ENCODE measurements at places on chromosomes 2 and 18.
A peak's percentile ranks its signal among the peaks of the same experiment; 100 is the strongest.

- peak; percentile 35 for DNase-seq
These were observed 67.4 kb downstream of the TNP1 start for GRCh38 chr2:216792222-216793021.

DNA sequence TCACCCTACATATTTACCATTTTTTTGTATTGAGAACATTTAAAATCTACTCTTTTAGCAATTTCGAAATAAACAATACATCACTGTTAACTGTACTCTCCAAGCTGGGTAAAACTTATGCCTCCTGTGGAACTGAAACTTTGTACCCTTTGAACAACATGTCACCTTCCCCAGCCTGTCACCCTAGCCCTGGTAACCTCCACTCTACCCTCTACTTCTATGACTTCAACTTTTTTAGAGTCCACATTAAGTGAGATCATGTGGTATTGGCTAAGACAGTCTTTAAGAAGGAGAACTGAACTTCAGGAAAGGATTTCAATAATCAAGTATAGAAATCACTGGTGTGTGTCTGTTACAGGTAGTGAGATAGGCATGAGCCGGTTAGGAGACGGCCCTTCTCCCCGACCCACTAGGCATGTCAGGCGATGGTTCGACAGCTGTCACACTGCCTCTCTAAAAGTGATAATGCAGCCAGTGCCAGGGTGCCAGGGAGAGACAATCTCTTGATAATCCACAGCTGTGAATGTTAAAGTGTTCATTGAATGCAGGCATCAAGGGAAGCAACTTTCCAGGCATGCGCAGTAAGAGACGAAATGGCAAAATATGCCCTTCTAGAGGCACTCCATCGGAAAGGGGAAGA, 74.6 kb upstream of the RNF152 start:
- DNase-seq = no peak

GRCh38 chr18:43514747-43515146, 237.5 kb upstream of the SYT4 start:
- DNase-seq = no peak

GRCh38 chr2:151827564-151828142, 568 bp downstream of the ARL5A start:
- peak; percentile 84 for DNase-seq

- DNase-seq = no peak
These were observed 65.7 kb downstream of the RRM2 start for GRCh38 chr2:10188211-10188610.

DNA sequence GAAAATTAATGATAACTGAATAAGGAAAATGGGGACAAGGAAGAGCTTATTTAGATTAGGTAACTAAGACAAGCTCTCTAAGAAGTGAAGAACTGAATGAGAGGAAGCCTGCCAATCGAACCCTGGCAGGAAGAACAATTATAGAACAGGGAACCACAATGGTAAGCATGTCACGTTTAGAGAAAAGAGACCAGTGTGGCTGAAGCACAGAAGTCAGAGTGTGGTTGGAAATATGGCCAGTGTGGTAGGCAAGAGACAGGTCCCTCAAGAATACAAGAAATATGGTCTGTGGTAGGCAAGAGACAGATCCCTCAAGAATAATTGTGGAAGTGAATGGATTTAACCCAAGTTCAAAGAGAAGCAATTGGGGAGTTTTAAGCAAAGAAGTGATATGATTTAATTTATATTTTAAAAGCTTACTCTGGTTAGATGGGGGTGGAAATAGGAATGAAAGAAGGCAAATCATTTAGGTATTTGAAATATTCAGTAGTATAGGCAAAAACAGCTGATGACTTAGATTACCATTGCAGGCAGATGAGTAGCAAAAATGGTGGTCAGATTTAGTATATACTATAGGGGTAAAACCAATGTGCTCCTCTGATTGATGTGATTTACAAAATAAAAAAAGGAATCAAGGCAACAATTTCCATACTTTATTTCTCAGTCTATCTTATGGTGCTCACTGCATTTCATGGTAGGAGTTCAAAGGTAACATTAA, 38.8 kb upstream of the ERMN start:
- no peak for DNase-seq

DNA sequence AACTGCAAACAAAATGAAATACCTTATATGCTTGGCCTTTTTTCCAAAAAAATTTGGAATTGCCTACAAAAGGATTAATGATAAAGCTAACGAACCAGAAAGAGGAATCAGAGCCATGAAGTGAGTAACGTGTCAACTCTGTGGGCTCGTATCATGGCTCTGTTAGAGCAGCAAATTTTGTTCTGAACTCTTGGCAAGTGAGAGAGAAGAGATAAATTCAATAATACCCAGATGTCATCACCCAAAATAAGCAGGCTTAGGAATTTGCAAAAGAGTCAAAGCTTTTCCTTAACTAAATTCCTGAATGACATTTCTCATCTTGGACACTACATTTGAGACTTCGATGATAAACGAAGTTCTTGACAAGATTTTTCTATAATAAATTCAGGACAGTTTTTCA, 4.4 kb downstream of the TXNDC2 start:
- DNase-seq = no peak

DNA sequence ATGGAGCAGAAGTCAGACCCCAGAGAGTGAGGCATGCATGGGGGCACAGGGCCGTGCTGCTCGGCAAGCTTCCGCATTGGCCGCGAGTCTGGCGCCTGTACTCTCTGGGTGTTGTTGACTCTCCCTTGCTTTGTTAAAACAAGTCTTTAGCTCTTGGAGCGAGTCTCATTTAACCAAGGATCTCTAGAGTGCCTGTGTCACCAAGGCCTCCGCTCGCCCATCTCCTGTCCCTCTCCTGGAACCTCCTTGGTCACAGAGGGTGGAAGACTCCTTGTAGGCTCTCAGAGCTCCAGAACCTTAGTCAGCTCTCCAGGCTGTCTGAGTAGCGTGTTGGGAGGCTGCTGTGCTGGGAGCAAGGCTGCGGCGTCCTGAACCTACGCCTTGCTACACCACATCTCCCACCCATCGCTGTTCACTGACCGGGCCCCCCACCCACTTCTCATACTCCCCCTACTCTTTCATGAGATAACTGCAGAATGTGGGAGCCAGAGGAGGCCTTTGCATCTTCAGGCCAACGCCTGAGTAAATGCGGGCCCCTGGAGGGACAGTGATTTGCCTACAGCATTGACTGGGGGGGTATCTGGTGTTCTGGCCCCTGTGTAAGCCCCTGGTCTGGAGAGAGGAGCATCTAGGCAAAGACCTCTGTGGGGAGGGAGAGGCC, 66.1 kb downstream of the CIB4 start:
- DNase-seq = no peak

GRCh38 chr18:75473316-75473715, 45.8 kb upstream of the SMIM21 start:
- no peak for DNase-seq

DNA sequence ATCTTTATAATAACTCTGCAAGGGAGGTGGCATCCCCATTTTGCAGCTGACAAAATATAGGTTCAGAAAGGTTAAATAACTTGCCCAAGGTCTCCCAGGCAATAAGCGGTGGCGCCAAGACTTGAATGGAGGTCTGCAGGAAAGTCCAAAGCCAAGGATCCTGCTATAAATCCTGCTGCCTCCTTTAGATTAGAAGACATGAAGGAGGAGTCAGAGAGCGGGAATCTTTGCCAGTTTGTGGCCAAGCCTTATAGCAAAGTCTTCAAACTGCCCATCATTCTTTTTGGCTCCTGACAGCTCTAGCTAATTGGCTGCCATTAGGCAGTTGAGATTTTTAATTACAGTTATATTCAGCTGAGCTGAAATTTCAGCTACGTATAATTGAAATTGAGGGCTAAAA, 114.3 kb downstream of the C1D start:
- no peak for DNase-seq

DNA sequence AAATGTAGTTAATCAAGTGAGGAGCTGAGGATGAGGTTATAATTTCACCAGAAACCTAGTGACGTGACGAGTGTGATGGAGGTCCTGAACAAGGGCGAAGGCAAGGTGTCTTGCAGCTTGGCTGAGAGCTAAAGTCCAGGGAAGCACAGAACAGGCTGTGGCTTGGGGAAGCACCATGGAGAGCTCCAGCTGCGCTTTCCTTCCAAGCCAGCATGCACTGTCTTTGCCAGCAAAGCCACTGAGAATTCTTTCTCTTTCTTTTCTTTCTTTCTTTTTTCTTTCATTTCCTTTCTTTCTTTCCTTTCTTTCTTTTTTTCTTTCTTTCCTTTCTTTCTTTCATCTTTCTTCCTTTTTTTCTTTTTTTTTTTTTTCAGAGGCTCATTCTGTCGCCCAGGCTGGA, 239.3 kb downstream of the FBXO15 start:
- no peak for DNase-seq

GRCh38 chr2:182946958-182947369, 80.5 kb upstream of the FRZB start:
- no peak for DNase-seq

DNA sequence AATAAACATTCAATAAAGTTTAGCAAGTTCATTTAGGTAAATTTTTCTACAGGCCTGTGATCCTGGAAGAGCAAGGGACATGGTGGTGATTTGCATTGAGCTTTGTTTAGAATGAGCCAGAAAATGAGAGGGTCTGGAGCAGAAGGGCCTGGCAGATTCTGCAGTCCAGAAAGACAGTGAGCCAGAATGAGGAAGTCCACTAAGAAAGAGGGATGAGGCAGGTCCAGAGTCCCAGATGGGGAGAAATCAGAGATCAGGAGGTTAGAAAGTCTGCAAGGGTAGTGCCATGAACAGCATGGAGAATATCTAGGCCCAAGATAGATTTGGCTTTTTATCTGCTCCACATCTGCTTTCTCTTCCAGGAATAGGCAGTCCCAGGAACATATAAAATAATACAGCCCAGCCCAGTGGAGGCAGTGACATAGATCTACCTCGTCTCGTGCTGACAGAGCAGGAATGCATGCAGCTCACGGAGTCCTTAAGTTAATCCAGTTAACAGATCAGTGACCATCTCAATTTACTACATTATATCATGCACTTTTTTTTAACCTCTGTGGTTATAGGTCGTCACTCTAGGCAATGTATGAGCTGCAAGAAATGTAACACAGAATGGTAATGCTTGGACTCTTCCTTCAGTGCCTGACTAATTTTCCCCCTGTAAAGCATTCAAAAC, 429.0 kb downstream of the SUCLG1 start:
- DNase-seq = no peak

DNA sequence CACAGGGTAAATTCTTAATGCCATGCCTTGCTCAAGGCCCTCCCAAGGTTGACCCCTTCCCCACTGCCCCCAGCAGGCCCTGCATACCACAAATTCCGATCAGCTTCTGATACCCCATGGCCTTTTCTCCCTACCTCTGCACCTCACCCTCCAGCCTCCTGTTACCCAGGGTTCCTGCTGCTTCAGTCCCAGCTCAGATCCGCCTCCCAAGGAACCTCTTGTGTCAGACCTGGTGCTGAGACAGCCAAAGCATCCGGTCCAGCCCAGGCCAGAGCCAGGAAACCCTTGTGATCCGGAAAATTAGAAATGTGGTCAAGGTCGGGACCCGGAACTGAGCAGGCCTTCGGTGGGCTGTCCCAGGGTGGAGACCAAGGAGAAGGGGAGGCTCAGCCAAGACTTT, 231.3 kb downstream of the BCL2 start:
- no peak for DNase-seq

DNA sequence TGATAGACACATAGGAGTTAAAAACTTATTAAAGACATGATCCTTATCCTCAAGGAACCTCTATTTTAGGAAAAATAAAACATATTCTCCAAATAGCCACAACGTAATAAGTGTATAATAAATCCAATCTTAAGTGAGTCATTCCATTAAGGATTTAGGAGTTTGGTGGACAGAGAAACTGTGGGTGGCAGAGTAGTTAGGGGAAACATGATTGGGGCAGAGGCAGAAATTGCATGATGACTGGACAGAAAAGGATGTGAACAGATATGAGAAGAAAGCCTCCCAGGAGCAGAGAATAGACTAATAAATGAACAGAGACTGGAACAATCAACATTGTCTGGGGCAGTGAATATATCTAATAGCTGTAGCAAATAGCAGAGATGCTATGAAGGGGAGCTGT, 48.1 kb upstream of the SIGLEC15 start:
- DNase-seq = no peak

GRCh38 chr2:222545823-222546795, 109.8 kb downstream of the FARSB start:
- no peak for DNase-seq

- no peak for DNase-seq
These were observed 880.6 kb downstream of the TSN start for GRCh38 chr2:122636097-122636496.

DNA sequence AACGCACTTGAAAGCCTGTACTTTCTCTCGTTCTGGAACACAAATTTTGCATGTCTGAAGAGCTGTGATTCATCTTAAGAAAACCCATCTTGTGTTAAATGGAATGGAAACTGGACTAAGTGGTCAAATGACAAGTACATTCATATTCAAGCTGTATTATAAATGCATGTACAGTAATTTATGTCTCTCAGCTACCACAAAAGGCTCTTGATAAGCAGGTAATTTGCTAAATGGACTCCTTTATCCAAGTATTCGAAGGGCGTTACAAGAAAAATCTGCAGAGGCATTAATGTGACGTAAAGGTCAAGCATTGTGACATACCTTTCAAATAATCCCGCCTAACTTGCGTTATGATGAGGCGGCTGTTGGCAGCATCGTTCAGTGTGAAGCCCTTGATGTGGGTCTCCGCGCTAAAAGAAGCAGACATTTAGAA, 66.6 kb downstream of the ABCG8 start:
- peak; percentile 39 for DNase-seq

GRCh38 chr2:238336151-238336550, 15.8 kb downstream of the TRAF3IP1 start:
- DNase-seq = no peak

- peak; percentile 83 for DNase-seq
These were observed 90.5 kb downstream of the NDUFA10 start for GRCh38 chr2:239934571-239935171.

GRCh38 chr18:5972298-5972697, 77.0 kb upstream of the TMEM200C start:
- no peak for DNase-seq

DNA sequence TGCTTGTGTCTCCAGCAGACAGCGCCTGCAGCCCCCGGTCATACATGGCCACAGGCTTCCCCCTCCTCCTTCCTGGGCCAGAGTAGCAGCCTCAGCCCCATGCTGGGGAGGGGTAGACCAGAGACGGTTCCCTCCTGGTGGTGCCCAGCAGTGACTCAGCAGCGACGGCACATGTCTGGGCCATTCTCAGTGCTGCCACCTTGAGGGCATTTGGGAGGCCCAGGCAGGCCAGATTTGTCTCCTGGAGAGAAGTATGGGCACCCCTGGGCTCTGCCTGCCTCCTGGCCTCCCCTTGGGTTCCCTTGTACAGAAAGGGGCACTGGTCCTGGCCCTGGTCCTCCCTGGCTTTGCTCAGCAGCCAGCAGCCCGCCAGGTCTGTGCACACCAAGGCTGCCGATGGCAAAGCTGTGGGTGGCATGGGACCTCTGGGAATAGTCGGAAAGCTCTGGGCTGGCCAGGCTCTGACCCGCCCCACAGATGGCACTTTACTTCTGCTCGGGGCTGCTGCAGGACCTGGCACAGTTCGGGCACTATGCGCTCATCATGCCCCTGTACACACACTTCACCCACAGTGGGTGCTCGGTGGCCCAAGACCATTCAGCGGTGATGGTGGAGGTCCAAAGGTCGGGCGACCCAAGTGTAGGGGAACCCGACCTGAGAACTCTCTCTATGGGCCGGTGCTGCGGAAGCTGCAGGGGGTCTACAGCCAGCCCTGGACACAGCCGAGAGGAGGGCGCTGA, 11.4 kb upstream of the ALPI start:
- peak; percentile 39 for DNase-seq

- DNase-seq = no peak
These were observed 259.8 kb upstream of the CXCR4 start for GRCh38 chr2:136377423-136378382.

All from retina (tissue), 1 donor.